ENCODE measurements at places on chromosomes 1 and 21.

DNA sequence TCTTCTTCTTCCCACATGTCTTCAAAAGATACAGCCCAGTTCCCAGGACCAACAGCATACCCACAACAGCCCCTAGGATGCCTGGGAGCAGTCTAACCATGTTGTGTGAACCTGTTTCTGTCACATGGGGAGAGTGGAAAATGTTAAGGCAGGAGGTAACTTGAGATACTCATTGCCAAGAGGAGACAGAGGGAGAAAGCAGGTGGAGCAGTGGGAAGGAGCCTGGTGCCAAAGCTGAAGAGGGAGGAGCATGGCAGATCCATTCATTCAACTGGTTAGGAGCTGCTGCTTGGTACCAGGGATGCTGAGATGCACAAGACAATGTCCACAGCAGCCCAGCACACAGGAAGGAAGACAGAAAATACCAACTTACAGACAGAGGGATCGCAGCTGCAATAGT is 149.8 kb upstream of the ETV3 start:
- DNase-seq = no peak

GRCh38 chr1:6365047-6365446 is 28.5 kb downstream of the ACOT7 start:
- DNase-seq = no peak

DNA sequence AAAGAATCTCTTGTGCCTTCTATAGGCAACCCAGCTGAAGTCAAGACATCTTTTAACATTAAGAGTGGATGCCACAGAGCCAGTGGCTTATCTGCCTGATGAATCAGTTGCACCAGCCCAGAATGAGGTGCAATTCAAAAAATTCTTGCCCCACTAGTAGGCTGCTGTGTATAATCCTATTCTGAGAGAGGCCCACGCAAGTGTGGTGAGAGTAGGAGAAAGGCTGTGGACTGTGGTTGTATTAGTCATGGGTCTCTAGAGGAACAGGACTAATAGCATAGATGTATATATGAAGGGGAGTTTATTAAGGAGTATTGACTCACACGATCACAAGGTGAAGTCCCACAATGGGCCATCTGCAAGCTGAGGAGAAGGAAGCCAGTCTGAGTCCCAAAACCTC is 216.4 kb downstream of the LTN1 start:
- no peak for DNase-seq

GRCh38 chr1:34188418-34188817 is 11.7 kb downstream of the C1orf94 start:
- DNase-seq = no peak

Measured in kidney capillary endothelial cell (primary cell).